D721Med (cell line): ENCODE measurements at places on chromosomes 3 and 15.

DNA sequence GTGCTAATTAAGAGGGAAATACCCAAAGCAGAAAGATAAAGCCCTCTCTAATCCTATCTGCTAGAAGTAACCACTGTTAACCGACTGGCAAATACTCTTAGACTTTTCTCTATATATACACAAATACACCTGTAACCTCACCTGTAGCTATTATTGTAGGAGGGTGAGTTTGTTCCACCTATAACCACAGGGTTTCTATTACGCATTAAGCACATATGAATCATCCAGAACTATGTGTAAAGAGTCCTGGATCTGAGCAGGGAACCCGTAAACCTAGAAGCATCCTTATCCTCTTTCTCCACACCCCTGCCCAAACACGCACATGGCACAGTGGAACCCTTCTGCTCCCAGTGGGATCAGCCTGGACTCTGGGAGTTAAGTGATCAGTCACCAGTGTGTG, 172.8 kb upstream of the C2CD4B start:
- DNase-seq = no peak

GRCh38 chr15:81292523-81293001, 31.4 kb downstream of the STARD5 start:
- no peak for DNase-seq

- DNase-seq = no peak
Measured at GRCh38 chr3:86562090-86562489, 428.9 kb downstream of the VGLL3 start.

DNA sequence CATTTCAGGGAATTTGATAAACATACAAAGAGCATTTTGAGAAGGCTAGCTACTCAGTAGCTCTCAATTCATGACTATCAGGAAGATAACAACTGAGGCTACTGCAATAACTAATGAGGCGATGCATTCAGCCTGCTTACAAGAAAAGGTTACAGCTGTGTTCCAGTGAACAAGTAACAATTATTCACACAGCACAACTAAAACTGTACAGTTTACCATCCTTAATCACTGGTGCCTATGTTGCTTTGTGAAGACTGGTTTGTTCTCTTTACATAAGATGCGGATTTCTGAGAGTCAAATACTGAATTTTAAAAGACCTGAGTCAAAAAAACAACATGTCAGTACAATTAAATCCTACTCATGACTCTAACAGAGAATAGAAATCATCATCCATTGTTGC, 526.3 kb downstream of the OTOL1 start:
- no peak for DNase-seq

- DNase-seq = no peak
Measured at GRCh38 chr3:194100856-194101390, 35.0 kb upstream of the HES1 start.
